Head of caudate nucleus (tissue), 42 donors: ENCODE measurements at places on chromosomes 16 and 17.

DNA sequence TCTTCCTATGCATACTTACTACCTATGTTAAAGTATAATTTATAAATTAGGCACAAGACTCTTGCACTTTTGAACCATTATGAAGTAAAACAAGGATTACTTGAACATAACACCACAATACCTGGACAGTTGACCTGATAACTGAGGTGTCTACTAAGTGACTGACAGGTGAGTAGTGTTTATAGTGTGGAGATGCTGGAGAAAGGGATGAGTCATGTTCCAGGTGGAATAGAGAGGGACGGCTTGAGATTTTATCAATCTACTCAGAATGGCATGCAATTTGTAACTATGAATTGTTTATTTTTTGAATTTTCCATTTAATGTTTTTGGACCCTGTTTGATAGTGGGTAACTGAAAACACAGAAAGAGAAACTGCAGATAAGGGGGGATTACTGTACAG is 287.6 kb downstream of the MAP2K6 start:
- no peak for DNase-seq

- no peak for DNase-seq
These were observed 56.2 kb upstream of the TEKT3 start for GRCh38 chr17:15397620-15398019.

GRCh38 chr17:48068491-48068961 is 20.4 kb downstream of the NFE2L1 start:
- DNase-seq, result no peak

DNA sequence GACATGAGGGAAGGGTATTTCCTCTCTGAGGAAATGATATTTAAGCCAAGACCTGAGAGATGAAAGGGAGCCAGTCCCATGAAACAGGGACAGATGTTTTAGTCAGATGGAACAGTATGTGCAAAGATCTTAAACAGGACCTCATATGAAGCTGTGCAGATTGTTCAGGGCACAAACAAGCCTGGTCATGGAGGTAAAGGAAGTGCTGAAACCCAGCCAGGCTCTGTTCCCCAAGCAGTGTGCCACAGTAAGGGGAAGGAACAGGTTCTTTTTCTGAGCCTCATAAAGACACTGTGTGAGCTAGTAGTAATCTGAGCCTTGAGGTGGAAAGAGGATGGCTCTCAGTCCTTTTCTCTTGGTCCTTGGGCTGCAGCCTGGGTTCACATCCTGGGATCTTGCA is 159.9 kb downstream of the ANKFN1 start:
- DNase-seq, result no peak

DNA sequence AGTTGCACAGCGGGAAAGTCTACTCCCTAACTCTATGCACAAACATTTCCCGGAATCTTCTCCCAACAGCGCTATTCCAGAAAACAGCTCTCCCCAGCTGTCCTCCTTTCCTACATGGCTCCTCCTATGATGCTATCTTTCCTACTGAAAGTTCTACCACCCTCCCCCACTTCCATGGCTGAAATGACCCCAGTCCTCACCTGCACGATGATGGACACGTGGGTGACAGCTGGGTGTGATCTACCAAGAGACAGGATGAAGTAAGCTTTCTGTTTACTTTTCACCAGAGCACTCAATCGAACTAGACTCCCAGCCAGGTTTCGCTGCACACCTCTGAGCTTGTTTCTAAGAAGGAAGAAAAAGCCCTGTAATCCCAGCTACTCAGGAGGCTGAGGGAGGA is 10.7 kb downstream of the CTC1 start:
- no peak for DNase-seq

DNA sequence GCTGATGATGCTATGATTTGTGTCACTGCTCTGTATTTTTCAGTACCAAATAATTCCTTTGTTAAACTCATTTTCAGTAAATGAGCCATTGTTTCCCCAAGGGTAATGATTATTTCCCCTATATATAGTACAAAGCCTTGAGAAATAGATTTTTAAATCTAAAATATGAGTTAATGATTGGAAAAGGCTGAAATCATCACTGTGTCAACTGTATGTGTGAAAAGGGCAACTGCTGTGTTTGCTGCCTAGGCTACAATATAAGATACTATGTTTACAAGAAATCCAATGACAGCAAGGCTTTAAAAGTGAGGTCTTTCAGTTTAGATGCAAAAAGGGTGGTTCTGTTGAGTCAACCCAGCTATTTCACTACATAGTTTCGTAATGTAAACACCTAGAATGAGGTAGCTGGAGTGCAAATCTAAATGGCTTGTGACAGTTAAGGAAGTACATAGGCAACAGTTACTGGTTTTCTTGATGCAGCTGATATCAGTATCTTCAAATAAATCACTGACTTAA is 15.3 kb downstream of the NLK start:
- no peak for DNase-seq

DNA sequence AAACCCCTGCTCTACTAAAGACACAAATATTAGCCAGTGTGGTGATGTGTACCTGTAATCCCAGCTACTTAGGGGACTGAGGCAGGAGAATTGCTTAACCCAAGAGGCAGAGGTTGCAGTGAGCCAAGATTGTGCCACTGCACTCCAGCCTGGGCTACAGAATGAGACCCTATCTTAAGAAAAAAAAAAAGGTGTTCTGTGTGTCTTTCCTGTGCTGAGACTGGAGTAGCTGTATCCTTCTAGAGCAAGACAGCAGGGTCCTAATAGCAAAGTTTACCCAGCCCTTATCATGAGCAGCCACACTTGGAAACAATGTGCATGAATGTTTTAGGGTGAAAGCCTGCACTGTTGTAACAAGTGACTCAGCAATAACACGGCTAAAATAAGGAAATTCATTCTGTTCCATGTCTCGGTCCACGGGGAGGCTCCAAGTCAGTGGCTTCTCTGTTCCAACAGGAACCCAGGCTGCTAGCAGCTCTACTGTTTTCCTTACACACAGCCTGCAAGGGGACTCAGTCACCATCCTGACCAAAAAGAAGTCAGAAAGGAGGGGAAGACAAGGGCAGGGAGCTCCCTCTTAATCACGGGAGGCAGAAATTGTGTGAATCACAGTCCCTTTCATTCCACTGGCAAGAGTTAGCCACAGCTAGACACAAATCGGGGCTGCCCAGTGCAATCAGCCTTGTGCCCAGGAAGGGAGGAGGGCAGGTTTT is 7.1 kb upstream of the SLC5A11 start:
- peak; percentile 39 for DNase-seq

DNA sequence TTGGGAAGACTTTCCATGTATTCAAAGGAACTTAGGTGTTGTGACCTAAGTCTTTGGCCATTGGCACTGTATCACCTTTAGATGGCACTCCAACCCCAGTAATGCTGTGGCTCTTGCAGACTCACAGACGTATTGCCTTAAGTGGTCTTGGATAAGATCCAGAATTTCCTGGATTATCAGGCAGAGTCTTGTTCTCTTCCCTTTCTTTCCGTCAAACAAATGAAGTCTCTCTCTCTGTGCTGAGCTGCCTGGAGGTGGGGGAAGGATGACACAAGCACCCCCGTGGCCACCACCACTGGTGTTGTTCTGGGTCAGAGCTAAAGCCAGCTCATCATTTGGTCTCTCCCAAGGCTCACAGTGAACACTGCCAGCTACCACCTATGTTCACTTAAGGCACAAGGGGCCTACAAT is 789.9 kb upstream of the KIF2B start:
- no peak for DNase-seq

- DNase-seq, result no peak
These were observed 3.6 kb downstream of the INO80E start for GRCh38 chr16:29999605-30000004.

- DNase-seq, result no peak
These were observed 22.4 kb downstream of the SOCS3 start for GRCh38 chr17:78337244-78338109.

DNA sequence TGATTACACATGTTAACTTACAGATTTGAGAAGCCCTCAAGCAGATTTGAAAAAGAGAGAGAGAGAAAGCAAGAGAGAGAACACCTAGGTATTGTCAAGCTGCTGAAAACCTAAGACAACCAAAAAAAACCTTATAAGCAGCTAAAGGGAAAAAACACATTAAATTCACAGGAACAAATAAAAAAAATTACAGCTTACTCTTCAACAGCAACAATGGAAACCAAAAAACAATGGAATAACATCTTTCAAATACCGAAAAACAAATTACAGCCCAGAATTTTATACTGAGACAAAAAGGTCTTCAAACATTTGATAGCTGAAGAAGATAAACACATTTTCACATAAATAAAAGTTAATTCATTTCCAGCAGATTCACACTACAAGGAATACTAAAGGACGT is 8.4 kb upstream of the CFAP20 start:
- DNase-seq, result no peak

- no peak for DNase-seq
These were observed 223.0 kb upstream of the ELAC2 start for GRCh38 chr17:13240851-13241250.

GRCh38 chr17:47700471-47701449 is 6.8 kb downstream of the TBKBP1 start:
- DNase-seq, result no peak

DNA sequence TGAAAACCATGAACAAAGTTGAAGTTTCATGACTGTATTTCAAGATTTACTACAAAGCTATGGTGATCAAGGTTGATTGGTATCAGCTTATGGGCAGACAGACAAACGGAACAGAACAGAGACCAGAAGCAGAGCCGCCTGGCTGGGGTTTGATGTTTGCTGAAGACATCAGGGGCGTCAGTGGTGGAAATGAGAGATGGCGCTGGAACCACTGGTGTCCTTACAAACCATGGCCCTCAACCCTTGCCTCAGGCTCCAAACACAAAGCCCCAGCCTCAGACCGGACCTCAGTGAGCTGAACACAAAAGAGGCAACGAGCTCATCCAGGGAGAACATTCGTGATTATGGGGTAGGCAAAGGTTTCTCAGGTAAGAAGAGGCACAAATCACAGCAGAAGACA is 113.0 kb upstream of the METRNL start:
- no peak for DNase-seq

DNA sequence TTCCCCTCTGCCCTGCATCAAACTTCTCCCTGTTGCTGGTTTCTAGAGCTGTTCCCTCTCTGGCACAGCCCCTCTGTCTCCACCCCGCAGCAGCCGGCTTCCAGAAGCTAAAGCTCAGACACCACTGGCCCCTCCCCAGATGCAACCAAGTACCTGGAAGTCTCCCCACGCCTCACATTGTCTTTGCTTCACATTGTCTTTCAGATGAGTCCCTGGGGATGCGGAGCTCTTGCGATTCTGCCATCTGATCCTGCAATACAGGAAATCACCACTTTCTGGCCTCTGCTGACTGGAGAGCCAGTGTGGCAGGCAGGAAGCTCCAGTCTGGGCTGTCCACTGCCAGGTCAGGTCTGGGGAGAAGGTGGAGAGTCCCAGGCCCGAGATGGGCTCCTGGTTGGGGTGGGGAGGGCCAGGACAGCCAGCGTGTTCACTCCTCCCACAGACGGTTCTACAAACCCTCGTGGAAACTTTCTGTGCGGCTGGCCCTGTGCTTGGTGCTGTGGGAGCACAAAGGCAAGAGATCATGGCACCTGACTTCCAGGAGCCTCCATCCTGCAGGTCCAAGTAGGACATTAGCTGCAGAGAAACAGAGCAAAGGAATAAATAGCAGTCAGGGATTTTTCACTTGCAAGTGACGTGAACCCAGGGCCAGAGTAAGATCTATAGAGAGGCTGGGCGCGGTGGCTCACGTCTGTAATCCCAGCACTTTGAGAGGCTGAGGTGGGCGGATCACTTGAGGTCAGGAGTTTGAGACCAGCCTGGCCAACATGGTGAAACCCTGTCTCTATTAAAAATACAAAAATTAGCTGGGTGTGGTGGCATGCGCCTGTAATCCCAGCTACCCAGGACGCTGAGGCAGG is 47.9 kb upstream of the MAP3K14 start:
- DNase-seq, result no peak

DNA sequence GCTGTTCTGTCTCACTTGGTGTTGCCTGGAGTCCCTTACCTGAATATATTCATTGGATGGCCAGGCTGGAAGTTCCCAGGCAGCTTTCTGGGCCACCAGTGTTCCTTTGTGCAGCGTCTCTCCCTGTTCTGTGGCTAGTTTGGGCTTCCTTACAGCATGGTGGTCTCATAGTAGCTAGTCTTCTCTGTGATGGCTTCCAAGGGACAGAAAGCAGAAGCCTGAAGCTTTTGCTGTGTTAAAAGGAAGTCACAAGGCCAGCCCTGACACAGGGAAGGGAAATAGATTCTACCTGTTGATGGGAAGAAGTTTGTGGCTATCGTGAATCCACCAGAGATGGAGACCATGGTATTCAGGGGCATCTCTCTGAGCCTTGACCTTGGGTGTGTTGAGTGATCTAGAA is 34.6 kb downstream of the PLCG2 start:
- no peak for DNase-seq

- no peak for DNase-seq
These were observed 10.2 kb upstream of the ETV4 start for GRCh38 chr17:43556292-43556691.

DNA sequence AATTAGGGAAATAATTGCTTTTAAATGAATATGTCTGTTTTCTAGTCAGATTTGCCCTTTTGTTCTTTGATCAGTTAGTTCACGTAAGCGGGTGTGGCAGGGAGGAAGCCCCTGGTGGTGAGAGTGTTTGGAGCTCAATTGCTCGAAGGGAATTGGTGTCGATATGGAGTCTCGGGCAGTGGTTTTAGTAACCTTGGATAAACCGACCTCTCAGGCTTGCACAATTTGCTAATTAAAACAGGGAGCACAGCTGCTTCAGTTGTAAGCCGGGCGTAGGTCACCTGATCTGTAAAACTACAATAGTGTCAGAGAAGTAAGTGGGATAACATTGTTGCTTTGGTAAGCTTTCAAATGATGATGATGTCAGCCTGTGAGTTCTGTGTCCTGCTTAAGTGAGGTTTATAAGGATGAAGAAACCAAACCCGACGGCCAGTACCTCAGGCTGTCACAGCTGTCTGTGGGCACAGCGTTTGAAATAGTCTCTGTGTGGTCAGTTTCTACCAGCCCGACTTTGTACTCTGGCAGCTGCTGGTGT is 2.9 kb downstream of the ZNF750 start:
- no peak for DNase-seq

- DNase-seq, result no peak
These were observed 1.9 kb upstream of the GGT6 start for GRCh38 chr17:4562015-4562969.

DNA sequence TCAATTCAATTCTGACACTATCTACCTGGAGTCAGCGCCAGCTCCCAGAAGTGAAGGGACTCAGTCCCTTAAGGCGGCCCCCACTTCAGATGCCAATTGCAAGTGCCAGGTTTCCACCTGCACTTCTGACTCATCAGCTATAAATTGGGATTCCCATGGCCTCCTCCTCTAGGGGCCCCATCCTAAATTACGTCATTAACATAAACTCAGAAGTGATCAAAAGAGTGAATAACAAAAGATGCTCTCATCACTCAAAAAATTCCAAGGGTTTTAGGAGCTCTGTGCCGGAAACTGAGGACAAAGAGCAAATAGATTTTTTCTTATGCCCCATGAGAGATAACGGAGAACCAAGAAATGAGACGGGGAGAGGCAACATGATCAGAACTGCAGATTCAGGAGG is 148.6 kb upstream of the IRX6 start:
- no peak for DNase-seq

- DNase-seq, result peak; percentile 58
These were observed at the start of gene SPHK1 for GRCh38 chr17:76384222-76384986. TSS of gene SPHK1 (plus strand) at chr17:76384609. CDS start at chr17:76385645, 1,036 bp downstream.

- DNase-seq, result no peak
These were observed 305.9 kb downstream of the CA10 start for GRCh38 chr17:51852603-51853002.

GRCh38 chr16:11681976-11682654 is 13.9 kb downstream of the SNN start:
- no peak for DNase-seq

- no peak for DNase-seq
These were observed 41.7 kb downstream of the SLC39A11 start for GRCh38 chr17:73050797-73051196.

GRCh38 chr17:44502598-44503146 is 534 bp downstream of the GPATCH8 start:
- no peak for DNase-seq
